ENCODE measurements at places on chromosomes 12 and 14. TPM values are rescaled to one million over a fixed set of nuclear protein-coding genes. Genes with fewer than 3 reads are reported as not detected.

GRCh38 chr14:93047661-93048060 is 68.1 kb downstream of the ITPK1 start:
- H3K36me3 ChIP-seq, result peaks cover 16% of the 10 kb centered on the region
- no peak overlapping the region for H3K4me3 ChIP-seq
- H3K27ac ChIP-seq, result no peak overlapping the region

- no peak for DNase-seq
- no peak overlapping the region for H3K27ac ChIP-seq
- peaks cover 17% of the 10 kb centered on the region for H3K4me1 ChIP-seq
Measured at GRCh38 chr12:67452119-67452805, 183.1 kb downstream of the CAND1 start.

- H3K36me3 ChIP-seq, result no peaks in the 10 kb centered on the region
- no peak for DNase-seq
- peak overlapping the region; percentile 89 for H3K27ac ChIP-seq
- peak overlapping the region; percentile 56 for H3K4me3 ChIP-seq
- no peaks in the 10 kb centered on the region for H3K27me3 ChIP-seq
- H3K4me1 ChIP-seq, result peaks cover 15% of the 10 kb centered on the region
Measured at GRCh38 chr12:110246636-110247339, 34.3 kb upstream of the ATP2A2 start.

GRCh38 chr12:132624910-132625630 is 6.5 kb downstream of the P2RX2 start:
- no peaks in the 10 kb centered on the region for H3K27me3 ChIP-seq
- no peak overlapping the region for H3K27ac ChIP-seq
- H3K4me1 ChIP-seq, result peaks cover 4% of the 10 kb centered on the region
- no peak for DNase-seq

GRCh38 chr14:61151251-61151650 is 129.9 kb downstream of the TMEM30B start:
- peak; percentile 50 for DNase-seq
- peak overlapping the region; percentile 95 for H3K27ac ChIP-seq
- peaks cover 14% of the 10 kb centered on the region for H3K36me3 ChIP-seq
- no peaks in the 10 kb centered on the region for H3K27me3 ChIP-seq
- H3K4me1 ChIP-seq, result peaks cover 57% of the 10 kb centered on the region

DNA sequence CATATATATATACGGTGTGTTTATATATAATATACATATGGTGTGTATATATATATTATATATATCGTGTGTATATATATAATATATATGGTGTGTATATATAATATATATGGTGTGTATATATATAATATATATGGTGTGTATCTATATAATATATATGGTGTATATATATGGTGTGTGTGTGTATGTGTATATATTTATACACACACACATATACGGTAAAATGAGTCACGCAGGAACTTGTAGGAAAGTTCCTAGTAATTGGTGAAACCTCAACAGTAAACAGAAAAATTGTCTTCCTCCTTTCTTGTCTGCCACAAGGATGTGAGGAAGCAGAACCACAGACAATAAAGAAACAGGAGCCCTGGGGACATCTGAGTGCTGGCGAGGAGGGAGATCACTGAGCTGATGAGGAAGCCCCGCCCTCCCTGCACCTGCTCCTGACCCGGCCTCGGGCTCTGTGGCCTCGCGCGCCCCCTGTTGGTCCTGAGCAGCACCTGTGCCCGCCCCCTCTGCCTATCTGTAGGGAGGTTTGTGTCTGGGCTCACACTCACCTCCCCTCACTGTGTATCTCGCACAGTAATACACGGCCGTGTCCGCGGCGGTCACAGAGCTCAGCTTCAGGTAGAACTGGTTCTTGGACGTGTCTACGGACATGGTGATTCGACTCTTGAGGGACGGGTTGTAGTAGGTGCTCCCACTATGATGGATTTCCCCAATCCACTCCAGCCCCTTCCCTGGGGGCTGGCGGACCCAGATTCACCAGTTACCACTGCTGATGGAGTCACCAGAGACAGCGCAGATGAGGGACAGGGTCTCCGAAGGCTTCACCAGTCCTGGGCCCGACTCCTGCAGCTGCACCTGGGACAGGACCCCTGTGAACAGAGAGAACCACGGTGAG is 1079.4 kb downstream of the TMEM121 start:
- no peak overlapping the region for H3K27ac ChIP-seq
- H3K27me3 ChIP-seq, result peaks cover 87% of the 10 kb centered on the region
- H3K36me3 ChIP-seq, result no peaks in the 10 kb centered on the region
- DNase-seq, result peak; percentile 40
- no peaks in the 10 kb centered on the region for H3K4me1 ChIP-seq
- H3K4me3 ChIP-seq, result no peak overlapping the region

Gene PLEK2
- total RNA-seq, result 22.4 TPM

Gene PRORP
- 27.9 TPM for total RNA-seq

Gene VWF
- total RNA-seq, result not detected

Gene GALNT16
- not detected for total RNA-seq

Gene C14orf39
- not detected for total RNA-seq
